Stimulated activated CD8-positive, alpha-beta memory T cell treated with anti-CD3 and anti-CD28 coated beads, Interleukin-4, amount 100 ng/mL, for 1 hour (primary cell): ENCODE measurements at places on chromosomes 7 and 10.

- no peak for DNase-seq
Observed at GRCh38 chr7:154409703-154410311, 357.6 kb downstream of the DPP6 start.

- no peak for DNase-seq
Observed at GRCh38 chr10:50312464-50313437, 61.4 kb upstream of the ASAH2 start.

DNA sequence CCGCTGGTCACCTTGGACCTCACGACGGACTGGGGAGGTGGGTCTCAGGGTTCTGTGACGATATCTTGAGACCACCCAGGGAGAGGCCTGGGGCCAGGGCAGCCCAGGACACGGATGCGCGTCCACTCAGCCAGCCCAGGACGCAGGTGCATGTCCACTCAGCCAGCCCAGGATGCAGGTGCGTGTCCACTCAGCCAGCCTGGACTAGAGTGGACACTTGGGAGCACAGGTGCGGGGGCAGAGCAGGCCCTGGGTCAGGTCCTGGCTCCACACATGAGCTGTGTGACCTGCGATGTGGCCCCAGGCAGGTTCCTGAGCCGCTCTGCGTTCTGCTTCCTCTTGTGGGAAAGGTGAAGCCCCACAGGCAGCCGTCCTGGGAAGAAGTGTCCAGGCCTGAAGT lies 22.2 kb downstream of the KNDC1 start:
- DNase-seq = no peak

DNA sequence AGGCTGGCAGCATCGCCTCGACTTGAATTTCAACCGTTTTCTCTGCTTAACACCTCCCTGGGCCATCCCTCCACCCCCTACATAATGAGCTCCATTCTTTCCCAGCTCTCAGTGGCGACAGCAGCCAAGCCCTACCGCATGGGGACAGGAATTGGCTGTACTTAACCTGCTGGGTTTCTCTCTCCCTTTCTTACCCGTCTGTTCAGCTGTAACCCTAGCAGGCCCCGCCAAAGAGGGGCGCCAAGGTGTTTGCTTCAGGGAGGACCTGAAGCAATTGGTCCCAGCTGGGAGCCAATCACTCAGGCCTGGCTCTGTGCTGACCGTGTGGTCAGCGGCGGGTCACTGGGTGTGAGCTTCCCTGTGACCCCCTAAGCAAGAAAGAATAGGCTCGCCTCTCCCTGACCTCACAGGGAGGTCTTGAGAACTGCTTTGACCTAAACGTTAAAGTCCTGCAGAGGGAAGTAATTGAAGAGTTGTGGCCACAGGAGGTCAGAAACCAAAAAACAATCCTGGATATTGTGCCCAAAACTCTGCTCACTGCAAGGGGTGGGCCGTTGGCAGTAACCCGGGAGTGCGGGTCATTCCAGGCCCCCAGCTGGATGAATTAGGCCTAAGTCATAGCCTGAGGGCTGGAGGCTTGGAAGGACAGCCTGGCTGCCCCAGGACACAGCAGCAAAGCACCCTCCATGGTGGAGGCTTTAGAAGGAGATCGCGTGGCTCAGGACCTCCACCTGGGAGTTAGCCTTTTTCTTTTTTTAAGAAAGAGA lies 114.6 kb downstream of the ITIH5 start:
- DNase-seq = no peak

GRCh38 chr10:73647211-73647874 lies 6.1 kb upstream of the MYOZ1 start:
- no peak for DNase-seq

DNA sequence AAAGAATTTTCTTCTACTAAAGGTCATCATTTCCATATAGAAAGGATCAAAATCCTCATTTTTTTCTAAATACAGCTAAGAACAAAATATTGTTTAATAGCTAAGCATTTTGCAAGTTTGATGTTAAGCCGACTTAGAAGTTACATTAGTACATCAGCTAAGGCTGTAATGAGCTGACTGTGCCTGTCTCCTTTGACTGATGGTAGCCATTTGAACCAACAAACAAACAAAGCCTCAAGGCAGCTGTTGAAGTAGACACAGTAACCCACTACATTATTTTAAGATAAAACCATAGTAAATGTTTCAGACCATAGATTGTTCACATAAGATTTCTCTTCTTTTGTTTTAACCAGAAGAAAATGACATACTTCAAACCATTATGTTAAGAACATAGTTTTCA lies 210.9 kb upstream of the VSTM2A start:
- no peak for DNase-seq
